Myocyte (in vitro differentiated cells): ENCODE measurements at places on chromosomes 1 and 21.

DNA sequence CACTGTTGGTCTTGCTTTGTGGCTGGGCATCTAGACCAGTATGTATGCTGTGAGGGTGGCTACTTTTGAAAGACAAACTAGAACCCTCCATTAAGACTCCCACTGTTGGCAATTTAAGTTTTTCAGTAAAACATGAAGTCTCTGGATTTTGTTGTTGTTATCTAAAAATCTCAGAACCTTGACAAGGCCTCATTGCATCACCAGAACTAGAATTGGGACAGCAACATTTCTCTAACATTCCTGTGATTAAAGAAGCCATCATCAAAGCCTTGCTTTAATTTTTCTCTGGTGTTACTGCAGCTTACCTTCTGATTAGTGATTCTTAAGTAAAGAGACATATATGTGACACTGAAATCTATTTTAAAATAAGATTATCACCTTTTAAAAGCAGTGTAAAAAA, 4.5 kb downstream of the TRIM67 start:
- DNase-seq = no peak

GRCh38 chr1:2212274-2212531, 15.9 kb upstream of the SKI start:
- DNase-seq = no peak

GRCh38 chr1:4971666-4972065, 317.3 kb downstream of the AJAP1 start:
- no peak for DNase-seq

- peak; percentile 11 for DNase-seq
Measured at GRCh38 chr1:241485554-241485992, 34.0 kb downstream of the FH start.

DNA sequence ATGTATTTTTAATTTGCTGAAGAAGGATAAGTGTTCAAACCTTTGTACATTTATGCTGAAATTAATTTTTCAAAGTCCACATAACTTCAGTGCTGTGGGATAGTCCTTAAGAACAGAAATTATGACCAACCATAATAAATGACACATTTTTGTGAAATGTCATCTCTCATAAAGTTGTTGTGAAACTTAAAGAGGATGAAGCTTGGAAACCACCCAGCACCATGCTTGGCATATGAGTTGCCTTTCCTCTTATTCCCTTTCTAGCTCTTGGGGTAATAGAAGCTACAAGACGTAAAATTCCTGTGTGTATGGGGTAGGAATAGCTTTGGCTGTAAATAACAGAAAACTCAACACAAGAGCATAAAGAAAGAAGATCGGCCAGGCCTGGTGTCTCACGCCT, 18.9 kb upstream of the USP24 start:
- no peak for DNase-seq

GRCh38 chr1:67830226-67830625, 3.0 kb downstream of the GNG12 start:
- no peak for DNase-seq

DNA sequence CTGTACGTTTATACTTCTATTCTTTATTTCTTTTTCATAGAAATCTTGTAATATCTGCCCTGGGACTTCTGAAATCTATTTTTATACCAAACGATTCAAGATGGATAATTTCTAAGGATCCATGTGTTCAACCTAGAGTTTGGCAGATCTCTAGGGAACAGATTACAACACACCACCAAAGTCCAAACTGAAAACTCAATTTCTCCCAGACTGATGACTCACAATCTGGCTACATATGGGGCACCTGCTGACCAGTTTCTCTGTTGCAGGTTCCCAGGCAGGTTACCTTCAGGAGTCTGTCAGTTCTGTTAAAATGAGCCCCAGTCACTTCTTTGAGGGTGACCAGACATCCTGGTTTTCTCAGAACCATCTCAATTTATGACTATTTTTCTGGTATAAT, 439.4 kb downstream of the GPATCH2 start:
- DNase-seq = no peak

- DNase-seq = no peak
Measured at GRCh38 chr1:223087291-223088255, 55.5 kb downstream of the TLR5 start.
